ENCODE measurements at places on chromosomes 12 and 14. TPM values are rescaled to one million over a fixed set of nuclear protein-coding genes. Genes with fewer than 3 reads are reported as not detected.
A peak's percentile ranks its signal among the peaks of the same experiment; 100 is the strongest.

- DNase-seq: no peak
Observed at GRCh38 chr12:91989143-91989542, 156.5 kb downstream of the BTG1 start.

GRCh38 chr14:104206281-104206904, 68.0 kb downstream of the KIF26A start:
- no peak for DNase-seq

GRCh38 chr12:85825746-85826145, 10.5 kb downstream of the RASSF9 start:
- no peak for DNase-seq

DNA sequence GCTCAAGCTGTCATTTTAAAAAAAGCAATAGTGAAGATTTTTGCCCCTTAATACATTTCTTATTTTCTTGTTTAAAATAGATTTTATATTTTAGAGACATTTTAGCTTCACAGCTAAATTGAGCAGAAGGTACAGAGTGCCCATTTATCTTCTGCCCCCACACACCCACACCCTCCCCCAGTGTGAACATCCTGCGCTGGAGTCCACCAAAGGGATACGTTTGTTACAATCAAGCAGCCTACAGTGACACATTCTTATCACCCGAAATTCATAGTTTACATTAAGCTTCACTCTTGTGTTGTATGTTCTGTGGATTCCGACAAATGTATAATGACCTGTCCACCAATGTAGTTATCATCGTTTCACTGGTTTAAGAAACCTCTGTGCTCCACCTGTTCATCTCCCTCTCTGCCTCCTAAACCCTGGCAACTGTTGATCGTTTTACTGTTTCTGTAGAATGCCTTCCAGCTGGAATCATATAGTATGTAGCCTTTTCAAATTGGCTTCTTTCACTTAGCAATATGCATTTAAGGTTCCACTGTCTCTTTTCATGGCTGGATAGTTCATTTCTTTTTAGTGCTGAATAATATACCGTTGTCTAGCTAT, 91.0 kb upstream of the TRAF3 start:
- DNase-seq: no peak

- DNase-seq: no peak
Observed at GRCh38 chr12:113077859-113078255, 21.3 kb downstream of the DTX1 start.

DNA sequence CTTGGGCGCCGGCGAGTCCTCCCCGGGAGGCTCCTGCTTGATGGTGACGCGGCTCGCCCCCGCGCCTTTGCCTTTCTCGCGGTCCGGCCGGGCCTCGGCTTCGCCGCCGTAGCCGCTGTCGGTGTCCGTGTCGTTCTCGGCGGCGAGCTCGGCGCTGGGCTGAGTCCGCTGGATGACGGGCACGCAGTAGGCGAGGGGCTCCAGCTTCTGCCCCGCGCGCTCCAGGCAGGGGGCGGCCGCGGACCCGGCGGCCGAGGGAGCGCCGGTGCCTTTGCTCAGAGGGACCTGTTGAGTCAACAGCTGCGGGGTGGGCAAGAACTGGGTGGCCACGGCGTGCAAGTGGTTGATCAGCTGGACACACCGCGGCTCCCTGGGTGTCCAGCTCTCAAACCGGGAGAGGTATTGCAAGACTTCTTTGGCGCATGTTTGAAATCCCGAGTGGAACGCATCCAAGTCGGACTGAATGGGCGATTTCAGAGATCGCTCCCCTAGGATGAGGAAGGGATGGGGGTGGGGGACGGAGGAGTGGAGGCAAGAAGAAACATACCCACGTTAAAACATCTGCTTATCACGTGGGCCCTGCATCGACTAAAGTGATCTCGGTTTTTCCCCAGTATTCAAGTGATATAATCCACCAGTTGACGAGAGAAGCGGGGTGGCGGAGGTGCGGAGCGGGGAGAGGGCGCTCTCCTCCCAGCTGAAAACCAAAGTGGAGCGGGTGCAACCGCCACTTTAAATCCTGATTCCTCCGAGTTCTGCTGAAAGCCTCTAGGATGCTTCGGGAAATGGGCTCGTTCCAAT, 2.0 kb downstream of the BHLHE41 start:
- DNase-seq: peak; percentile 74

GRCh38 chr14:103483600-103483999, 39.0 kb downstream of the CKB start:
- DNase-seq: peak; percentile 64

EDDM3A gene
- not detected for total RNA-seq

DNA sequence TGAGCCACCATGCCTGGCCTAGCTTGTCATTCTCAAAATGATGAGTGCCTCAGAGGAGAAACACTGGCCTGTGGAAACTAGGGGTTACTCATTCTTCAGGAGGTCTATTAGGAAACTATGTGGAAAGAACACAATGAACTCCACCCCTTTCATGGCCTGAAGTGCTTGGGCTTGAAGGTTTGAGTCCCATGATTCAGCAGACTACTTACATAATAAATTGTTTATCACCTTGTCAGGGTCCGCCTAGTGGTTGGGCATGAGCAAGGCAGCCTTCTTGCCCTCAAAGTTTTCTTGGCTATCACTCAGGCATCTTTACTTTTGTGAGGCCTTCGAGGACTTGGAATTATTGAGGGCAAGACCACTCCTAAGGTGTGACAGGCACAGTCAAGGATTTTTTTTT, 251.2 kb downstream of the ACSS3 start:
- DNase-seq: no peak

SYNDIG1L gene
- not detected for total RNA-seq

- DNase-seq: no peak
Observed at GRCh38 chr12:128938886-128939285, 85.6 kb downstream of the GLT1D1 start.

FAIM2 gene
- total RNA-seq: not detected

DNA sequence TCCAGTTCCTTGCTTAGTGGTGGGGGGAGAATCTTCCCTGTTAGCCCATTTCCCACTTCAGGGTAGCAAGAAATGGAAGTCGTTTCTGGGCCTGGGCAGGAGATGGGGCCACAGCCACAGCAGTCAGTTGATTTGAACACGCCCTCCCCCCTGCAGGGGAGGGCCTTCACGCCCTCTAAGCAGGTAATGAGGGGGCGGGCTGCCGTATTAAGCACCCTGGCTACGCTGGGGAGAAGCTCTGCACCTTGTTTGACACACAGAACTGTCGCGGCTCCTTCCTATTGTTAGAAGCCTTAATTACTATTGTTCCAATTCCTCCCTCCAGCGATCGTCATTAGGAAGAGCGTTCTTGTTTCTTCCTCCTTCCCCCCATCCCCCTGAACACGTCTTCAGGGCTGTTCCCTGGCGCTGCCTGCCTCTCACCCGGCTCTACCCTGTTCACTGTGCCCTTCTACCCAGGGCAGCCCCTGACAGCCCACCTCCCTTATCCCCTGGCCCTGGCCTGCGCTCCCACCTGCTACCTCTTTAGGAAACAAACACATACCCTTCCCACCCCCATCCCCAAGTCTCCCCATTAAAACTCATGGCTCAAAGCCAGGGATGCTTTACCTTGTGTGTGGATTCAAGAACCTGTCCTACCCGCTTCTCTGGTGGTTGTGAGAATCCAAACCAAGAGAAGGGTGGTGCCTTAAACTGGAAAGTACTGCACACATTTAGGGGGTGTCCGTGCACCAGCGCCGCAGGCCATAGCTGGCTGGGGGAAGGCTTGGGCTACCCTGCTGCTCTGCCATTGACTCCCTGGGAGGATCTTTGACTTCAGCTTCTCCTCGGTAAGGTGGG, 137.6 kb downstream of the TSPAN9 start:
- no peak for DNase-seq

DNA sequence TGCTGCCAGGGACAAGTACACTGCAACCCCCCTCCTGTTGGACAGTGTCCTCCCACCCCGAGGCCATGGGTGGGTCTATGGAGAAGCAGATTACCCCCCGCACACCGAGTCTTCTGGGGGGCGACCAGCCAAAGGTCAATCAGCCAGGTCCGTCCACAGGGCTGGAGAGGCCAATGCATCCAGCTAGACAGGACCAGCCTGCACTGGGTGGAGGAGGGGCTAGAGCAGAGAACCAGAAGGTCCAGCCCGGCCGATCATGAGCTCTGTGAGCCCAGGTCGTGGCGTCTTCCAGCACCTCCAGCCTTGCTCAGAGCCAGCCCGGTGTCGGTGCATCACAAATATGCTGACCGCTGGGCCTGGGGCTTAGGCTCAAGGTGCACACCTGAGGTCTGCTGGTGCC, 8.2 kb upstream of the ADSS1 start:
- DNase-seq: no peak

REM2 gene
- under 0.01 TPM for total RNA-seq

- DNase-seq: no peak
Observed at GRCh38 chr12:116597886-116598285, 38.7 kb downstream of the MAP1LC3B2 start.

NEUROD4 gene
- not detected for total RNA-seq

DNA sequence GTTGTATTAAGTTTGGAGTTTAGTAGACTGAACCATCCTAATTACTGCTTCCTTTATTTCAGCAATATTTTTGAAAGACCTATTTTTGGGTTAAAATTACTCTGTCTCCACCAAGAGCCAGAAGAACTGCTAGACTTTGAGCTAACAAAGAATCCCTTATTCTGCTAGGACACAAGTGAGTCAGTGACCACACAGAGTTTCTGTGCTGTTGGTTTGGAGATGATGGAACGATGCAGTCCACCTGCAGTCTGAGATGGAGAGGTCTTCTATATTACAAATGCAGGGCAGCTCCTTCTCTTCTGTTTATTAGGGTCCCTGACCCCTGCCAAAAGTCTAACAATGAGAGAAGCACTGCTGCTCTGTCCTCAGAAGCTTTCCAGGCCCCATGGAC, 6.7 kb upstream of the STXBP6 start:
- DNase-seq: no peak

AQP2 gene
- not detected for total RNA-seq

GRCh38 chr14:52356025-52356424, 41.9 kb downstream of the PTGER2 start:
- DNase-seq: no peak

RNASE7 gene
- not detected for total RNA-seq

KCNA1 gene
- total RNA-seq: not detected

OTUB2 gene
- 0.40 TPM for total RNA-seq

GRCh38 chr12:47272412-47273190, 192.8 kb upstream of the AMIGO2 start:
- DNase-seq: no peak

ZFHX2 gene
- under 0.01 TPM for total RNA-seq

DNA sequence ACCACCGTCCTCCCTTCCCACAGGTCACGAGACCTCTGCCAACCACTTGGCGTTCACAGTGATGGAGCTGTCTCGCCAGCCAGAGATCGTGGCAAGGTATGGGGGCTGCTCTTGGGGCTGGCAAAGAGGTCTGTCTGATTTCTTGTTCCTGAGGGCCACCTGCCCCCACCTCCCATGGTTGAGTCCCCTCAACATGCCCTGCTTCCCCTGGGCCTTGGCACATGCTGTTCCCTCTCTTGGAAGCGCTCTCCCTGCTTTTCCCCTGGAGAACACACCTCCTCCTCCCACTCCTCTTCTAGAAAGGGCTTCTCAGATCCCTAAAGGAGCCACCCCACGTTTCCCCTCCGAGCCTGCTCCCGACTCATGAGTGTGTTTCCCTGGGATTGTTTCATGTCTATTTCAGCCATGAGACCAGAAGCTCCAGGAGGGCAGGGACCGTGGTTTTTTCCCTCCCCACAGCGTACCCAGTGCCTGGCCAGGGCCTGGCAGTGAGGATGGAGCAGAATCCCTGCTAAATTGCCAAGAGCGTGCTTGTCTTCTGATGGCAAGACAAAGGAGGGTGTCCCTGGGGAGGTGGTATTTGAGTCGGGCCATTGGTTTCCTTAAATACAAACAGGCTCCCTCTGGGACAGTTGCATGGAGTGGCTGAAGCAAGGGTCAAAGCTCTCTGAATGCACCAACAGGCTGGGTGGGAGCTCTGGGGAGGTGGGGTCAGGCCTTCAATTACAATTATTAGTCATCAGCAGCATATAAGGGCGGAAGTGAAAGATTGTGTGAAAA, 34.1 kb downstream of the CYP46A1 start:
- DNase-seq: no peak

A2M gene
- 3.8 TPM for total RNA-seq

GRCh38 chr12:71069311-71069710, 88.5 kb downstream of the TSPAN8 start:
- DNase-seq: no peak

ANO4 gene
- total RNA-seq: 1.3 TPM

BLOC1S1 gene
- total RNA-seq: 65.3 TPM

DNA sequence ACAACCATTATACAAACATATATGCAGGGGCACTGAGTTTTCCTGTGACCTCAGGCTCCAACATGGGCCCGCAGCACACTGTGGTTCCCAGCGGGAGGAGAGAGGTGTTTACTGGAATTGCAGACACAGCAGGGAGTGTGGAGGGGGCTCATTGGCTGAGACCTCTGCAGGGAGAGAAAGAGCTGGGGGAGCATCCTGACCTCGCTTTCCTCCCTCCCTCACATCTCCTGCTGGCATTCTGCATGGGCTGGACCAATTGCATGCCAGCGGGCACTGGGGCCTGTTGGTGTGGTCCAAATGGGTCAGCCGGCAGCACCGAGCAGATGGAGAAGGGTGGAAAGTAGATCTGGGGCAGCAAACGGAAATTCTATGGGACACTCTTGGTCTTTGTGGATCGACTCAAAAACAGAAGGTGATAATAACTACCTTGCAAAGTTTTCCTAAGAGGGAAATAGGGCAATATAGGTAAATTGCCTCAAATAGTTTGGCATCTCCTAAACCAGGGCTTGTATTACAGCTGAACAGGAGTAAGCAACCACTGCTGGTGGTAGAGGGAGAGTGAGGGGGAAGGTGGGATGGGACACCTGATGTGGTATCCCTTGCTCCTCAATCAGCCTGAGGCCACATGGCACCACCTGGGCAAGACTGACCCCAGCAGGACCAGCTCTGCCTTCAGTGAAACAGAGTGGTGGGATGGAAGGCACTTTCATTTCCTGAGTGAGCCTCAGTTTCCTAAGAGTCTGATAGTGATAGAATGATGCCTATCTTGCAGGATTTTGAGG, 86.9 kb downstream of the NTF3 start:
- no peak for DNase-seq

LMO3 gene
- under 0.01 TPM for total RNA-seq

- no peak for DNase-seq
Observed at GRCh38 chr12:29730481-29730880, 53.3 kb downstream of the TMTC1 start.

DNA sequence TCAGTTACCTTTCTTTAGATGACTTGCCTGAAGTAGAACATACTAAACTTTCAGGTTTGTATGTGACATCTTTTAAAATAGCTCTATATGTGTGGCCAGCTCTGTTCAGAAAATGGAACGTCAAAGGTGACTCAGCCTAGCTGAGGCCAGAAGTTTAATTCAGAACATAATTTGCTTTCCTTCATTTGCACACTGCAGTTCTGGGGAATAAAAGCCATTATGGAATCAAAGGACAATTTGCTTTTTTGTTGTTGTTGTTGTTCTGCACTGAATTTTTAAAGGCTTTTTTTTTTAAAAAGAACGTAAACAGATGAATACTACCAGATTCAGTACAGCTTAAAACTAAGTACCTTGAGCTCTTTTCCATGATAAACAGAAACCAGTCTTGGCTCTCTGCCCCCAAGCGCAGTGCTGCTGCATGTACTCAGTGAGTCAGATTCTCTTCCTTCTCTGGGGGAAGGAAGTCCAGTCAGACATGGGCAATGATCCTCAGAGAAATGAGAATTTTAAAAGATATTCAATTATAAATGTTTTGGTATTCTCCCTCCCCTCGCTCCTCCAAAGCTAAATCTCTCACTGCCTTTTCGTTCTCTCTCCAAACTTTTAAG, 644.2 kb downstream of the NOVA1 start:
- DNase-seq: peak; percentile 57

GRCh38 chr14:99426813-99427346, 53.8 kb downstream of the SETD3 start:
- no peak for DNase-seq

KRT72 gene
- total RNA-seq: not detected

Measured in lung microvascular endothelial cell (primary cell).